DMS79 treated with DMSO at 0.1 percent for 48 hours (cell line): ENCODE measurements at places on chromosomes 11 and 22.
A peak's percentile ranks its signal among the peaks of the same experiment; 100 is the strongest.

GRCh38 chr11:78647986-78648875 is 73.6 kb upstream of the NARS2 start:
- peak; percentile 28 for DNase-seq

DNA sequence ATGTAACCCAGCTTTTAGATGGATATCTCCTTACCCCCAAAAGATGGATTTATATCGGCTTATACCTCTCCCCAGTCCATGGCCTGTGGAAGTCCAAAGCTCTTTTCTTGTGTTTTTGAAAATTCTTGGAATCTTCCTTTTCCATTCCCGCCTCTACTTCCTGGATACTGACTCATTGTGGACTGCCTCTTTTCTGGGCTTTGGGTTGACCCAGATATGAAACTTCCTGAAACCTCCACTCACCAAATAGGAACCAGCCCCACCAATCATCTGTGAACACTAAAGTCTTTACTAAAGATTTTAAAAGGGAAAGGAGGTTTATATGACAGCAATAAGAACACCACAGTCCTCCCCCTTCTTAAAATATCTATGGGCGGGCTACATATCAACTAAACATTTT is 163.4 kb upstream of the SYN3 start:
- no peak for DNase-seq

DNA sequence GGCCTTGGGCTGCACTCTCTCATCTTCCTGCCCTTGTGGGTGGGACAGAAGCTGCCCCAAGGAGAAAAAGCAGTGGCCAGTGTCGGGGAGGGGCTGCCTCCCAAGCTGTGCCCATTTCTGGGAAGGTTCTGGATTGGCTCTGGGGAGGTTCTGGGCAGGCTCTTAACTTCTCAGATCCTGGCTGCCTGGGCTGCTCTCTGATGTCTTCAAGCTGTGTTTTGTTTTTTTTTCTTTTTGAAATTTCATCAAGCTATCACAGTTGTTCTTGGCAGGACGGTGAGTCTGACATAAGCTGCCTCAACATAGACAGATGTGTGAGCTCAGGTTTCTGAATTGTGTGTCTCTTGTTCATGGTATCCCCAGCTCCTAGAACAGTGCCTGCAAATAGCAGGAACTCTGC is 1032.0 kb downstream of the BRD1 start:
- no peak for DNase-seq

DNA sequence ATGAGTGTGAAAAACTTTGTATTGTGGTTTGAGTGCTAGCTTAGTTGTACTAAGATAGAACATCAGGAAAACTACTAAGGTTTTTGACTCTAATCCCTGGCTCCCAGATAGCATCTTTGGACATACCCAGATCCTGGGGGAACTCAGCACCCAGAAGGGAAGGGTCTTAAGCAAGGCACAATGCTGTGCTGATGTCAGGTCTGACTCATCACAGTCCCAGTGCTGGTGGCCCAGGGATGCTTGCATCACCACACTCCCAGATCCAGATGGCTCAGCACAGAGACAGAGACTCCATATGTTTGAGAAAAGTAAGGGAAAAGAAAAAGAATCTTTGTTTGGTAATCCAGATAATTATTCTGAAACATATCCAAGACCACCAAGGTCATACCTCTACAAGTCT is 18.3 kb upstream of the OR56A3 start:
- DNase-seq: no peak

DNA sequence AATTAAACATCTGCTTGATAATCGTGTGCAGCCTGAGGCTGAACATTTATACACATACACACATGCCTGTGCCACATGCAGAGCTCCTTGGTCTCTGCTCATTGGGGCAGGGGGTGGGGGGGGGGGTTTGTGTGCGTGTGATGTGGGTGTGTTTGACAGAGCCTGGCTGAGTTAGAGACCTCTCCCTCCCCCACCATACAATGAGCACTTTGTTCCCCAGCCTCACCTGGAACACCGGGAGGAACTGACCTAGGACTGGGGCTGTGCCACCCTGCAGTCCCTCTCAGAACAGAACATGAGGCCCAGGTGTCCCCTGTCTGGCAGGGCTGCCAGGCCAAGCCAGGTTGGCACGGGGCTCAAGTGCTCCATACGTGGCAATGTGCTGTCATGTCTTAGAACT is 96.6 kb downstream of the TP53I11 start:
- DNase-seq: no peak

DNA sequence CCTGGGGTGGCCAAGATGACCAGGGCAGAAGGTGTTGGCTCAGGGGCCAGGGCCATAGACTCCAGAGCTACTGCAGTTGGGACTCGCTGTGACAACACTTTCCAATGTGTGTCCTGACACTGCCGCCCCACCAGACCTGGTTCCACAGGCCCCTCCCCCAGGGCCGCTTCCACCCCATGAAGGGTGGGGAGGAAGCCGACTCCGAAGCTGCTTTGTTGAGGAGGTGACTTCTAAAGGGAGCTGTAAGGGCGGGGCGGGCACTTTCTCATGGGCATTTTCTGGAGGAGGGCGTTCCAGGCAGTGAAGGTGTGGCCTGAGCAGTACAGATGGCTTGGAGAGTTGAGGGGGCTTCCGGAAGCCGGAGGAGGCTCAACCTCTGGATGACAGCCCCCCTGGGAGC is 6.3 kb downstream of the FGF3 start:
- DNase-seq: no peak

GRCh38 chr11:129960216-129961214 is 42.1 kb downstream of the PRDM10 start:
- no peak for DNase-seq

DNA sequence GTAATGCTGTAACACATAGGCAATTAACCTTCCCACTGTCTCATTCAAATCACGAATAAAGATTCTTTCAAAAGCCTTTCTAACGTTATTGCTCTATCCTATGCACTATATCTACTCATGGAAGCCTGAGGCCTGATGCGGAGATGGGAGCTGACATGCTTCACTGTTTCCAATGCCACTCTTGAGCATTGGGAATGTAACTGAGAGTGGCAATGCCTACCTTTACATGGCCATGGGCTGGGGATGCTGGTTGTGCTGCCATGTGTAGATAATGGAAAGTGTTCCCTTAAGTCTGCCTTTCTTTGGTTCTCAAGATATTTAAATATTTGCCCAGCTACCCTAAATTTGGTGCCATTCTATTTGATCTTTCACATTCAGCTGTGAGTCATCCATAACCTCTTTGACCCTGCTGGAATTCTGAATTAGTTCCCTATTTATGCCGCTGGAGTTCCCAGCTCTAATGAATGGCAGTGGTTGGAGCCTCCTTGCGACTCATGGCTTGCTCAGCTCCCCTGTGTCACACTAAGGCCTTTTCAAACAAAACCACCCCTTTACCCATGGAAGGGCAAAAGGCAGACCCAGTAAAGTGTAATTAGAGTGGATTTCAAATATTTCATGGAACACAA is 21.4 kb upstream of the DKK3 start:
- no peak for DNase-seq

- peak; percentile 21 for DNase-seq
These were observed 16.6 kb downstream of the CAPRIN1 start for GRCh38 chr11:34068111-34068510.

DNA sequence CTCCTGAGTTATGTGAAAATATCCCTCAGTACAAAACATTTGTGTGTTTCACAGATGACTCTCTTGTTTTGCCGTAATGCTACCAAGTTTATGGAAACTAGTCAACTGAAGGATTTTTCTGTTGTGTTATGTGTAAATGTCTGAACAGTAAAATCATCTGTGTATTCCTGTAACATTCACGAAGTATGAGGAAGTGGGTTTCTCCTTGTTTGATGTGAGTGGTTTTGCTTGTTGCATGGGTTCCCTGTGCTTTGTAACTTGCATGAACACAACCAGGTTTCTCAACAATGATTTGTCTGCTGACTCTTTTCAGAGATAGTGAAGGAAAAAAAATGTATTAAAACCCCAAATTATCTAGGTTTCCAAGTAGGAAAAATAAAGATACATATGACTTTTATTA is 138.1 kb downstream of the PGR start:
- no peak for DNase-seq

GRCh38 chr11:34280945-34281872 is 76.6 kb downstream of the ABTB2 start:
- no peak for DNase-seq

DNA sequence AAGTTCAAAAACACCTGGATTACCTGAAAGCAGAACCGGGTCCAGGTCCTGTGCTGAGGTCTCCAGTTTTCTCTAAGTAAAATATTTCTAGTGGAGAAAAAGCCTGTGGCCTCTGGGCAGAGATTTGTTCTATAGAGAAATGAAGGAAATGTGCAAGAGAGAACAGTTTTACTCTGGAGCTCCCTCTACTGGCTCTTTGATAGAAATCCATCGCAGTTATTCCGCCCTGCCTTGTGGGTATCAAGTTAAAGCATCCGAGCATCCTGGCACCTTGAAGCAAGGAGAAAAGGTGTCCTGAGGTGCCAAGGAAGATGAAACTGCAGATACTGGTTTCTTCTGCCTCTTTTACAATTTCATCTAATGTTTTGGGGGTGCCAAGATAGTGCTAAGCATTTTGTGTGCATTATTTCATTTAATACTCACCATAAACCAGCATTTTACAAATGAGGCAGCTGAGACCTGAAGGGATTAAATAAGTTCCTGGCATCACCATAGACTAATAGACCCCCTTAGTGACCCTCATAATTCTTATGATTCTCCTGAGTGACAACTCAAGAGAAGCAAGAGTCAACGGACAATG is 113.1 kb upstream of the HSD17B12 start:
- peak; percentile 59 for DNase-seq

DNA sequence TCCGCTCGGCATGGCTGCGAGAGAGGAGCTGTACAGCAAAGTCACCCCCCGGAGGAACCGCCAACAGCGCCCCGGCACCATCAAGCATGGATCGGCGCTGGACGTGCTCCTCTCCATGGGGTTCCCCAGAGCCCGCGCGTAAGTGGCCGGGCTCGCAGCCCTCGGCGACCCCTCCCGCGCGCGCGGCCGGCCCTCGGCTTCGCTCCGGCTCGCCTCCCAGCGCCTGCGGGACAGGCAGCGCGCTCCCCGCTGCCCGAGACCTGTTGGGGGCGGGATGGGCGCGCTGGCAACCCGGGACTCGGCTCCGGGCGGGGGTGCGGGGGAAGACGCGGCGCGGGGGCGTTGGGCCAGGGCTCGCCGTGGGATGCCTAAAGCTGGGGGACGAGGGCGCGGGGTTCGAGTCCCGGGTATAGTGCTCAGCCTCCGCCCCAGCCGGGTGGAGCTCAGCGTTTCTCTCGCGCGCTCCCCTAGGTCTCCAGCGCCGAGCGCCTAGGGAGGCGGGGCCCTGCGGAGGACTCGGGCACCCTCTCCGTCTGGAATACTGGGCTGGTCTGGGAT is 630 bp downstream of the UBASH3B start:
- peak; percentile 45 for DNase-seq

- peak; percentile 93 for DNase-seq
These were observed 3.6 kb upstream of the SLC15A3 start for GRCh38 chr11:60955571-60955970.

GRCh38 chr11:69975822-69976221 is 102.3 kb upstream of the ANO1 start:
- no peak for DNase-seq

- DNase-seq: peak; percentile 55
These were observed 4.8 kb upstream of the ELFN2 start for GRCh38 chr22:37431801-37432707.

DNA sequence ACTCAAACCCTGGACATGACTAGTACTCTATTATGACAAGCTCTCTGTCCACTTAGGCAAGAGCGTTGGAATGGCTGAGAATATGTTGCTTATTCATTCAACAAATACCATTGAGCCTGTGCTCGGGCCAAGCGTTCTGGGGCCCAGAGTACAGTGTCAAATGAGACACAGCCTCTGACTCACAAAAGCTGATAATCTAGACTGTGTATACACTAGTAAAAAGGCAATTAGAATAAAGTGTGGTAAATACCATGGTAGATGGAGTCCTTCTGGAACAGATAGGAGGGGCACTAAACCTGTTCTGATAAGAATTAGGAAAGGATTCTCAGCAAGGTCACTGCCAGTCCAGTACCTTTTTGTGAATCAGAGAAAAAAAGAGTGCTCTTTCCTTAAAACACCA is 24.7 kb downstream of the KCNE3 start:
- peak; percentile 85 for DNase-seq

- DNase-seq: no peak
These were observed 5.6 kb downstream of the DUSP8 start for GRCh38 chr11:1566381-1567051.

- no peak for DNase-seq
These were observed 64.0 kb downstream of the CWC15 start for GRCh38 chr11:94909371-94909820.

- DNase-seq: no peak
These were observed 7.8 kb downstream of the MYEOV start for GRCh38 chr11:69301455-69302401.

DNA sequence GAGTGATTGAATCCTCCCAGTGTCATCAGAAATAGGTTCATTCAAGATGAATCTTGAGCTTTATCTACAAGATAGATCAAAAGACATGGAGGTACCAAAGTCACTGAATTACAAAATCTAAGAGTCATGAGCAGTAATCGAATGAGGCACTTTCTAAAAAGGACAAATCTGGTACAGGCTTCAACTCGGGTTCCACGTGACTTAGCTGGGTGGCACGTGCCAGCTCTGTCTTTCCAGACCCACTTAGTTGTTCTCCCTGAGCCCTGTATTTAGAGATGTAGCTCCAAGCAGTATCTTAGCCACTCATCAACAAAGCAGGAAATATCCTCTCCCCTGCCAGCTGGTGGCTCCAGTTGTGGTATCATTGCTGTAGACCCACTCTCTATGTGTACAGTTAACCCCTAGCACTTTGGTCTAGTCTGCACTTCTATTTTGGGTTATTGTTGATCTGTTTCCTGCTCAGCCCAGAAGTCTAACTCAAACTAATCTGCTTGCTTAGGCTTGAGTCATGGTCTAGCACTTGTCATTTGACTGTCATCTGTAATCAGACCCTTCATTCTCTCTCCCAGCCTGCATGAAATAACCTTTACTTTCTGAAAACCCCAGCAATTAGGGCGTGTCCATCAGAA is 528.7 kb downstream of the ETS1 start:
- no peak for DNase-seq

DNA sequence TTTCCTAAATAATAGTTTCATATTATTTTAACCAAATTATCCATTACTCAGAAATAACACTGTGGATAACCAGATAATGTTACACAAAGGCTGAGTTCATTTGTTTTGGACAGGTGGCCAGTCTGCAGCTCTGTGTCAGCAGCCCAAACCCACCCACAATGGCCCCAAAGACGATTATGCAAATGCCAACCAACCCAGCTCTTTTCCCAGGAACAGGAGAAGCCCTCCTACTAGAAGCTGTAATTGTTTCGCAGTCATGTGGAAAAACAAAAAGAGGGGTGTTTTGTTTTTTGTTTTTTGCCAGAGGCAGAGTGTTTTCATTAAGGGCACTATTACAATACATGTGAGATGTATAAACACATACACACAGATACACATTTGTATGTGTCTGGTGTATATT is 102.1 kb downstream of the FCHSD2 start:
- no peak for DNase-seq

DNA sequence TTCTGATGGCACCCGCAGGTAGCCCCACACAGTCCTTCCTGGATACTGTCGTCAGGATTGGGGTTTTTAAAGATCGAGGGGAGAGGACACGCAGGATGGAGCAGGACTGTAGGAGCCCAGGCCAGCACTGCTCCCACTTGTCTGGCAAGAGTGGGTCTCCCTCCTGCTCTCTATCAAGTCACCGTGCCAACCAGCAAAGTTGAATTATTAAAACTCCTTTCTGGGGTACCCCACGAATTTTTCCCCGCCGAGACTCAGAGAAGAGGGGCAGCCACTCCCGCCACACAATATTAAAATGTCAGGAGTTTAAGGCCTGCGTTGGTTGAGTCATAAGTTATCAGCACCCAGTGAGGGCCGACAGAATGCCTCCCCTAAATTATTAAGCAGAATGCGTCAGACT is 10.1 kb downstream of the LMO1 start:
- DNase-seq: no peak

- no peak for DNase-seq
These were observed 77.9 kb upstream of the ANO1 start for GRCh38 chr11:70000228-70000627.
